ENCODE measurements at places on chromosomes 1 and 21.

GRCh38 chr1:11885916-11886315, 27.2 kb upstream of the NPPB start:
- no peak for DNase-seq

GRCh38 chr1:87379306-87379705, 50.6 kb downstream of the LMO4 start:
- no peak for DNase-seq

DNA sequence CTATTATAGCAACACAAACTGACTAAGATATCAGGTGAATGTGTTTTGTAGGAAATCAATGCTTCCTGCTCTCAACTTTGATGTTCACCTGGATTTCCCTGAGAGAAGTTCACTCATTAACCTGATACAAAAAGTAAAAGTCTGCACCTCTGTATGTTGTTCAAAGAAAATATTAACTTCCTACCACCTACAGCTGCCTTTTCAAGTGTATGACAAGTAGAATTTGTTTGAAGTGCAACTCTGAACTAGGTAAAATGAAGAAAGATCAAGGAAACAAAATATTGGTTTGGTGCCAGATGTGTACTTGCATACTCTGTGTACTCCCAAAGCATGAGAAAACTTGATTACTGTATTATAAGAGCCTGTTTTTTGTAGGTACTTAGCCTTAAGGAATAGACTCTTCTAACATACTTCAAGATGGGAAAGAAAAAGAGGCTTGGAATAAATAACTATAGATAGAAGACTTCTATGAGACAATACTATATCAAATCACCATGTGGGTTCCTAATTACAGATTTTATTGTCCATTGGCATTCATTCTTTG, 193.4 kb downstream of the APP start:
- no peak for DNase-seq

DNA sequence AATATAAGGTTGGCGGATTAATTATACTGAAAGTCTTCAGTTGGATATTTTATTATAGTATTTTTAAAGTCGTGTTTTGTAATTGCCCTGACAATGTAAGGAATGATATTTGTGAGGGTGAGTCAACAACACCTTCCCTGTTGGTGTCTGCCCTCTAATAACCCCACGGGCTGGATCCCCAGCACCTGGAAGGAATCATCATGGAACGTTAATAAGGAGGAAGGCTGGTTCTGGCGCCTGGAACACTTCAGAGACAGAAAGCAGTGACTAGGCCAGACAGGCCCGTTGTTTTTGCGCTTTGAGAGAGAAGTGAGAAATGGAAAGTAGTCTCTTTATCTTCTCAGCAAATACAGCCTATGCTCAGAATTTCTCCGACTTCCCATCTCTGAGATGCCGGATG, 31.6 kb downstream of the TEX35 start:
- DNase-seq, result no peak

DNA sequence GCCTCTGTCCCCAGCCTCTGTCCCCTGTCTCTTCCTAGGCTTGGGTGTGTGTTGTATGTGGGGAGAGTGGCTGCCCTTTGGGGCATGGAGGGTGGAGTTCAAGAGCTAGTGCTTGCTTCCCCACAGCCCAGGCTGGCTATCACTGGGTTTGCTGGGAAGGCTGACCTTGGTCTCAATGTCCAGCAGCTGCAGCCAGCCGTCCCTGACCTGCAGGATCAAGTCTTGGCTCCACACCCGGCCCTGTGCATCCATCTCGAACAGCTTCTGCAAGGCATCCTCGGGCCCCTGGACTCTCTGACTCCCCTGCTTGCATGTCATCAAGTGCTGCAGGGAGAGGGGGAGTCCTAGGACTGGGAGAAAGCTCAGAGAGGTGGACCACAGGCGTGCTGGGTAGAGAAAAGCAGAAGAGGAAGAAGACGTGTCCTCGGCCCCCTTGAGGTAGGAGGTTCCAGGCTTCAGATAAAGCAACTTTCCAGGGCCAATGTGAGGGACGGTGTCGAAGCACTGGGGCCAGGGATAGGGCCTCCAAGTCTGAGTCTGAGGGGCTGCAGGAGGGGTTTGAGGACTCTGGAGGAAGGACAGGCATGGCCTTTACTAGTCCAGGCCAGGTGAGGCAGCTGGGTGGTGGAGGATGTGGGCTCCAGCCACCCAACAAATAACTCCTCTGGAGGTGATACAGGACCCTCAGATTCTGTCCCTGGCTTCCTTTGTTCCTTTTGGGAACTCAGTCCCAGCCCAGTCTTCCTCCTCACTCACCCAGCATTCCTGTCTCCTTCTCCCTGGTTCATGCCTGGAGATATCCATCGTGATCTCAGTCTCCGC, 4.0 kb downstream of the EPS8L3 start:
- peak; percentile 6 for DNase-seq

DNA sequence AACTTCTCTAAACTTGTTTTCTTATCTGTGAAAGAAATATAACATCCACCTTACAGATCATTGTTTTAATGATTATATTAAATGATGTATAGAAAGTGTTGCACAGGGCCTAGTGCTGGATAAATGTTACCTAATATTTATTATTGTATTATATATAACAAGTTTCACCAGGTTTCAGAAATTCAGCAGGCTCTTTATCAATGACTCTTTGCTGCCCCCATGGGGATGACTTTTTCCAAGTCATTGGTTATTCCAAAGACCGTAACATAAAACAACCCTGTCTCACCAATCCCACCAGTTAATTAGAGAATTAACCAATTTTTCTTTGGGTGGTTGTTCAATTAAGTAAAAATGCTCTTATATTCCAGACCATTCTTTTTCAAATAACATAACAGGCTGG, 7.3 kb upstream of the DEDD start:
- no peak for DNase-seq

GRCh38 chr21:41600116-41600515, 92.2 kb upstream of the TMPRSS2 start:
- peak; percentile 7 for DNase-seq

- no peak for DNase-seq
Observed at GRCh38 chr1:241459186-241459802, 60.3 kb downstream of the FH start.

GRCh38 chr1:109466452-109467300, at the start of gene SYPL2:
Gene SYPL2 (plus strand): TSS chr1:109466546. CDS start chr1:109466844, 298 bp downstream.
- DNase-seq, result peak; percentile 58

DNA sequence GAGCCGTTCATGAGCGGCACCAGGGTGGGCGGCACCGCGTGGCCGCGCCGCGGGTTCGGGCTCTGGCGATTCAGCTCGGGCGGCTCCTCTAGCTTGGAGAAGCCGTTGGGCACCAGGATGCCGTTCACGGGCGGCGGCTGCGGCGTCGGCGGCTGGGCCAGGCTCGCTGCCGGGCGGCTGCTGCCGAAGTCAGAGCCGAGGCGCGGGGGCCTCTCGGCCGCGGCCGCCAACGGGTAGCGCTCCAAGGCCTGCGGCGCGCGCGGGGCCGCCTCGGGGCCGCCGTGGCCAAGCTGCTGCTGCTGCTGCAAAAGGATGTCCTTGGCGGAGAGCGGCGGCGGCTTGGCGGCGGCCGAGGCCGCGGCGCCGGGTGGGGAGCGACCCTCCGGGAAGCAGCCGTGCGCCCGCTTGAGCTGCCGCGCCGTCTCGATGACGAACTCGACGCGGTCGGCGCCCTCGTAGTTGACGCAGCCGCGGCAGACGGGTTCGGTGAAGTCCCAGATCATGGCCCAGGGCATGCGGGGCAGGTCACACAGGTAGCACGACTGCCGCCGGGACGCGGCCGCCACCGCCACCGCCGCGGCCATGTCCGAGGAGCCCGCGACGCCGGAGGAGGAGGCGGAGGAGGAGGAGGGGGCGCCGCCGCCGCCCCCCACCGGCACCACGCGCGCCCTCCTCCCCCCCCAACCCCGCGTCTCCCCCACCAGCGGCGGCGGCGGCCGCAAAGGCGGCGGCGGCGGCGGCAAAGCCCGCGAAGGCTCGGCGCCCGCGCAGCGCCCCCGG, 877 bp downstream of the IRF2BP2 start:
- peak; percentile 55 for DNase-seq

- DNase-seq, result no peak
Observed at GRCh38 chr1:3070644-3071564, 1.9 kb downstream of the PRDM16 start.

DNA sequence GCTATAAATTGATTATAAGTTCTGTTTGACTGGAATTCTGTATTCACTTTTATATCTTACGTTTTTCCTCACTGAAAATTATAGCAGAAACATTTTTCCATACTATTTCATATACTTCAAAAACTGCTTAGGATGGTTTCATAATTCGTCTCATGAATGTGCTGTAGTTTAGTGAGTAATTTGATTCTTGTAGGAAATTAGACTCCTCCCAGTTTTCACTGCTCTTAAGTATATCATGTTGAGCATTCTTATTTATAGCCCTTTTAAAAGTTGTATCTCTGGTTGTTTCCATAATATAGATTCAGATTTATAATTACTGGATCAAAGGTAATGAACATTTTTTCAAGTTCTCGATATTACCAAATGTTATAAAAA, 250.6 kb downstream of the FMN2 start:
- DNase-seq, result no peak

DNA sequence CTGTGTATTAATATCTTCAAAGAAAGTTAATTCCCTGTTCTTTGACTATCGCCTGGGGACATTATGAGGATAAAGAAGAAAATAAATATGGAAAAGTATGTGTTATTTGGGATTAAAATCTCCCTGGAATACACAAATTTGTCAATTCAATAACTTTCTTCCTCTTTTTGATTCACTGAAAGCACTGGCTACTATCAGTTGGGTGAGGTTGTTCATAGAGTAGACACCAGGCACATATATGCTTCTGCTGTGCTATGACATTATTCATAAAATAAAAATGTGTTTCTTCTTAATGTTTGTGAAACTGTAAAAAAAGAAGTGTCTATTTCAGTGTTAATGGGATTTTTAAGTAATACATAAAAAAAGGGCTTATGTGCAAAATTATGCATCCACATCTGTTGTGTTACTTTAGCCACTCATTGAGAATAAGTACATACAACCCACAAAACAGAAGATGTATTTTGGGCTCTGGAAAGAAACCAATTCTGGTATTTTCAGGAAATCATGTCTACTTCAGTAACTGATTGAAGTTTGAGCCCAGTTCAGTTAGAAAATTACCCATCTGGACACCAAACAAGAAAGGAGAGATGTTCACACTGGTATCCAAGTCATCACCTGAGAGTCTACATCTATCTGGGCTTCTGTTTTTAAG, 169.4 kb downstream of the GABPA start:
- DNase-seq, result no peak

GRCh38 chr1:153697191-153698019, 18.9 kb downstream of the NPR1 start:
- DNase-seq, result peak; percentile 36

- DNase-seq, result no peak
Observed at GRCh38 chr1:117061986-117062415, 1.9 kb downstream of the TTF2 start.

DNA sequence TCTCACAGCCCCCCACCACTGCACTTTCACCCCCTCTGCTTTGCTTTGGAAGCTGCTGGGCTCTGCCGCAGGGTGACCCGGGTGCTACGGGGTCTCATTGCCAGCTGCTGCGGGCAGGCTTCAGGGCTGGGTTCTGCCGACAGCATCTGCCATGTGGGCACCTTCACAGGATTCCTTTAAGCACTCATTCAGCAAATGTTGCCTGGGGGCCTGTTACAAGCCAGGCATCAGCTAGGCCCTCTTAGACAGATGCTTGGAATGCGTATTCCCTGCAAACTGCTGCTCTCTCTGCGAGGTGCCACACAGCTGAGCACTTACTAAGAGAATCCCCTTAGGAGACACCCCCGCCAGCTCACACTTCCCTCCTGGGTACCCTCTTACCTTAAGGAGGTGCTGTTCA, 29.2 kb downstream of the COL16A1 start:
- DNase-seq, result no peak

DNA sequence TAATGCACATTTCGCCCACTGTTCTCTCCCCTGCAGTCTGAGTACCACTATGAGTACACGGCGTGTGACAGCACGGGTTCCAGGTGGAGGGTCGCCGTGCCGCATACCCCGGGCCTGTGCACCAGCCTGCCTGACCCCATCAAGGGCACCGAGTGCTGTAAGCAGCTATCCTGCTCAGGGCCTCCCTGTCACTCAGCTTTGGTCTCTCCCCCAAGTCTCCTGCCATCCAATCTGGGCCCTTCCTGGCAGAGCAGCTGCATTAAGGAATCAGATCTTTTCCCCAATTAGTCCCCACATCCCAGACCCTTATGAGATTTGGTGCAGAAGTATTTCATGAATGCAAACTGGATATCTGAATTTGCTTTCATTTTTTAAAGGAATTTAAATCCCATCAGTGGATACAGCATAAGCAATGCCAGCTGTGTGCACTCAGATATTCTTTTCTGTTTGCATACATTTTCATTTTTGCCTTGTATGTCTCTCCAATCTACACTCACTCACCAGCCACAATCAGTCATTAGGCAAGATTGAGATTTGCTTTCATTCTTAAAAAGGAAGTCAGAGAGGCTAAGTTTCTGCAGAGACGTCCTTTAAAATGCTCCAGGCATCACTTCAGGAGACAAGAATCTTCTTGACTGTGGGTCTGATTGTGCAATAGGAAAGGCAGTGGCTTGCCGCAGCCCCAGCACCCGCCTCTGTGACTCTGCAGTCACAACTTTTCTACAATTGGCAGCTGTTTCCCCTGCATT, 48.1 kb downstream of the ELAPOR1 start:
- DNase-seq, result peak; percentile 62

GRCh38 chr21:14858311-14858710, 206.5 kb downstream of the NRIP1 start:
- DNase-seq, result no peak

GRCh38 chr1:96508233-96508632, 213.4 kb upstream of the PTBP2 start:
- no peak for DNase-seq

DNA sequence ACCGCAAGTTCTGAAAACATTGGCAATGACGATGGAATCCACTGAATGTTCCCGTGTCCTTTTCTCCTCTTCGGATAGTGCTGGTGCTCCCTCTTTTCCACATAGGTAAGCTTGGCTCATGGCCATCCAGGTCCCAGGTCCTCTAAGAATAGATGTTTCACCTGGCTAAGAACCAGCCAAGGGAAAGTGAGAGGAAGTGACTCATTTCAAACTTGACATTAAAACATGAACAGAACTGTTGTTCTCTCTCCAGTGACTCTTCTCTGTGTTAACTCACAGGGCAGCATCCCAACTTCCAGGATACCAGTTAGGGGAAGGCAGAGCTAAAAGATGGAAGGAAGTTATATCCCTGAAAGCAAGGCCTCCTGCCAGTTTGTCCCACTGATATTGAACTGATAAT, 493.8 kb upstream of the CHRM3 start:
- DNase-seq, result no peak

DNA sequence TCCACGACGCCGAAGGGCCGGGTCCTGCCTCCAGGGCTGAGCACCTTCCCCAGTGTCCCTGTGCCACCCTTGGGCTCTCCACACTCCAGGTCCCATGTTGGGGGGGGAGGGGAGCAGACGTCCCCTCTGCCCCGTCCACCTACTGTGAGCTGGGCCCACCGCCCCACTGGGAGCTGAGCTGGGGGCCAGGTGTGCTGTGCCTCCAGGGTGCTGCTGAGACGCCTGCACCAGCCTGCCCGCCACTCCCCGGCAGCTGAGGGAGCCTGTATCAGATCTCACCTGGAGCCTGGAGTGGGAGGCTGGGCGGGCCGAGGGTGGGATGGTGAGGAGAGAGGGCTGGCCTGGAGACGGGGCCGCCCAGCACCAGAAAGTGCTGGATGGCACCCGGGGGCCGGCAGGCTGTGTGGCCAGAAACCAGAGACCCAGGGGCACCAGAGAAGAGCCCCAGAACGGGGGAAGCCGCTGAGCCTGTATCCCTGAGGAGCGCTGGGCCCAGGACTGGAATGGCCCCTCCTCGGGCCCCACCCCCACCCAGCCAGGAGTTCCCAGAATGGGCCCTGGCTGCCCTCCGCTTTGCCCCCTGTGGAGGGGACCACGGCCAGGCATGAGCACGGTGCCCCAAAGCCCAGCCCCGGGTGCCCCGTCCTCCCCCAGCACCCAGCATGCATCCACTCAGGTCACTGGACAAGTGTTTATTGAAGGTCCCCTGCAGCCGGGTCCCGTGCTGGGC, 3.4 kb downstream of the TNFRSF18 start:
- peak; percentile 21 for DNase-seq

Data from femur (tissue), 1 donor.